ENCODE measurements at places on chromosomes 7 and 10.

DNA sequence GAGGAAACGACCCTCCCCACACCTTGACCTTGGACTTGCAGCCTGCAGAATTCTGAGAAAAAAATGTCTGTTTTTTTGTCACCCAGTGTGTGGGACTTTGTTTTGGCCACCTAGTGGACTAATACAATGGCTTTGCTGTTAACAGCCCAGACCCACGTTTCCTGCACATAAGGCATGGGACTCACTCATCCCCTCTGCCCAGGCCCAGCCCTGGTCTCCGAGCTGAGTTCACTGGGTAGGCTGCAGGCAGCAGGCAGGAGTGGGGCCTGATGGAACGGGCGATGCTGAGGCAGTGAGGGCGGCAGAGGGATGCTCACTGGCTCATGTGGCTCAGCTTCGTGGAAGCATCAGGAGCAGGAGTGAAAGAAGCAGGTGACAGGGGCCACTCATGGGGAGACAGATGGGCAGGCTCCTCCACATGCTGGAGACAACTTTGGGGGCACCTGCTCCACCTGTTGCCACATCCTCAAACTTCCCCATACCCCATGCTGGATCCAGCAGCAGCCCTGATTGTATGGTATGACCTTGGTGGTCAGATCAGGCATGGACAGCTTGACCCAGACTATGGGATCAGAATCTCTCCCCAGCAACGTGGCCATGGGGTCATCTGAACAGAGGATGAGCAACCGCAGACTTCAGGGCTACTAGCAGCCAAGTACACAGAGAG, 65.8 kb upstream of the ANTXRL start:
- no peak for DNase-seq

DNA sequence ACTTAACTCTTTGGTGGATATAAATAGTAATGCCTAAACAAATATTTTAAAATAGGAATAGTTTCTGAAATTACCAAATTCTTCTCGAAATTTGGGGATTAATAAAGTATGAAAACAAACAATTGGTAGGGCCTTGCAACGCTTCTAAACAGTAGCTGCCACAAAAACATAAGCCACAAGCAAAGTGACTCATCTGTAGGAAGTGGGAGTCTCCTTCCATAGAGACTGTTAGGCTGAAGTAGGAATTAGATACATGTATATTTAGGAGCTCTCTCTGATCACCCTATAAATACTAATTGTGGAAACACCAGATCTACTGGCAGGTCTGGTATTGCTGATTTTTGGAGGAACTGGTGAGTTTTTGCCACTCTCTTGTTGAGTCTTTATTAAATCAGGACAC, 5.7 kb upstream of the LMOD2 start:
- DNase-seq = no peak

DNA sequence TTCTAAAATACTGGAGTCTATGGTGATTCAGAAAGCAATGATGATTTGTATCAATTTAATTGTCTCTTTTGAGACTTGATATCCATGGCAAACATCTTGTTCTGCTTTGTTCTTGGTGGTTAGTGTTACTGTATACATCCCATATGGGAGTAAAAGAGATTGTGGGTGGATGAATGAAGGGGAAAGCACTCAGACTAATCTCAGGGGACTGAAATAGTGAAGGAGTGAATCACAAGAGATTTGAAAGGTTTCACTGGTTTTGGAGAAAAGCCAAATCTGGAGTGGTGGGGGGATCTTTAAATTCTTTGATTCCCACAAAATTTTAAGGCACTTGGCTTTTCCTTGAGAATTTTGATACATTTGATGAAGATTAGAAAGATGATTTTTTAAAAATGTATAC, 369.4 kb downstream of the INHBA start:
- no peak for DNase-seq

DNA sequence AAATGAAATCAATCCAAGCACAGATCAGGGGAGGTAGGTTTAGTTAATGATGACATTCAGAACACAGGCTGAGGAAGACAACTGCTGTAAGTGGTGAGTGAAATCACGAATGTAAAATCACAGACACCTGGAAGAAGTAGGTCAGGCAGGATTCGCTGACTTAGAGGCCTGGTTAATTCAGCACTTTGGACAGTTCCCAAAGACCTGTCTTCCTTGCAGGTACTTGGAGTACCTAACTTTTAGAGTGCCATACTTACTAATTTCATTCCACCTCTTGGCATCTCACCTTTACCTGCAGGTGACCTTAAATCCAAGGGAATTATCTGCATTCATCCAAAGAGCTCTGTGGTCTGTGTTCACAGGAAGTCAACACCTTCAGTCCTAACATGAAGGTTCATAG, 822.3 kb downstream of the PHTF2 start:
- no peak for DNase-seq

DNA sequence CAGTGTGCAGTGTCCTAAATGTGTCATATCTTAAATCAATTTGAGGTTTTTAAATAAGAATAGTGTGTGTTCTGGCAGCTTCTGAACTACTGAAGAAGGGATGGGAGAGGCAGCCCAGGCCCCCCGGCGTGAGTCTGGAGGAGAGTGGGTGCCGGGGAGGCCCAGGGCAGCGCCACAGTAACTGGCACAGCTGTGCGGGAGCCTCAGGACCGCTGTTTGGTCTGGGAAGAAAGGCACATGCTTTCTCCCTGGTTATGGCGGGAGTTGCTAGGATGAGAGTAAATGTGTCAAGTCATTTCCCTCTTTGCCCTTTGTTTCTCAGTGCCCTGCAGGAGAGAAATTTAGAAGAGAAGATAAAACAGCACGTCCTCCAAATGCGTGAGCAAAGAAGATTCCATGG, 31.9 kb upstream of the PWWP2B start:
- no peak for DNase-seq

DNA sequence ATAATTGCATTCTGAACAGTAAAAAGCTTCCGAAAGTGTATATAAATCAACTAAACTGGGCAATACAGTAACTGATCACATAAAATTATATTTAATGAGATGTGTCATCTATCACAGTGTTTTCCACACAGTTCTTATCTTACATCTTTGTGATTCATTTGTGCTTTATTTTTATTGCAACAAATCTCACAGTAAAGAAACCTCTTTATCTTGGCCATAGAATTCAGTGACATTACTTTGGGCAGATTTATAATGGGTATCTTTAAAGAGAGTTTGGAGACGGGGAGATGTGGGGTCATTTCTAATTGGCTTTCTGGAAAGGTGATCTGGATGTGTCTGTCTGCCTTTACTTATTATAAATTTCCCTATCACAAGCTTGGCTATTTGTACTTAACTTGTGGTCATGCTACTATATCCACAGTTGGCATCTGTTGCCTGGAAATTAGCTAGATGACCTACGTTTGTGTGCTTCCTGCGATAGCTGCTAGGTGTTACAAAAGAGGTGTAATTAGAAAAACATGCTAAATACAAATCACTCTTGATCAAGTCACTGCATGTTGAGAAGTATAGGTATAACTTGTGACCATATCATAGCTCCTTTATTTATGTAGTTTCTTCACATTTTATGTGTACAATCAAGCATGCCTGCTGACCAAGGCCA, 123.8 kb downstream of the ARID5B start:
- no peak for DNase-seq

- no peak for DNase-seq
Observed at GRCh38 chr7:64959072-64959747, 31.6 kb downstream of the ZNF117 start.

DNA sequence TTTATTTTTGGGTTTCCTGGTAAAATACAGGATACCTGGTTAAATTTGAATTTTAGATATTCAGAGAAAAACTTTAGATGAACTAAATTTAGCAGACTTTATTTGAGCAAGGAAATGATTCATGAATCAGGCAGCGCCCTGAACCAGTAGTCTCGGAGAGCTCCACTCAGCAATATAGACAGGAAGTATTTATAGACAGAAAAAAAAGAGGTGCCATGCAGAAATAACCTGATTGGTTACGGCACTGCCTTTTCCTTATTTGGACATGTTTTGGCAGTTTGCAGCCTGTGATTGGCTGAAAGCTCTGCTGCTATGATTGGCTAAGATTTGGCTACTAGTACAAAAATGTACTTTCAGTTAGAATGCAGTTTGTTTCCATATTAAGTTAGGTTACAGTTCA, 198.3 kb upstream of the DKK1 start:
- DNase-seq = no peak

- DNase-seq = peak; percentile 12
Observed at GRCh38 chr7:77246026-77246640, 46.5 kb upstream of the FGL2 start.

- DNase-seq = no peak
Observed at GRCh38 chr7:148622887-148623585, 32.5 kb downstream of the C7orf33 start.

- DNase-seq = no peak
Observed at GRCh38 chr7:151761231-151761630, 115.7 kb downstream of the PRKAG2 start.

GRCh38 chr7:1593904-1594421, 24.1 kb upstream of the PSMG3 start:
- DNase-seq = no peak

DNA sequence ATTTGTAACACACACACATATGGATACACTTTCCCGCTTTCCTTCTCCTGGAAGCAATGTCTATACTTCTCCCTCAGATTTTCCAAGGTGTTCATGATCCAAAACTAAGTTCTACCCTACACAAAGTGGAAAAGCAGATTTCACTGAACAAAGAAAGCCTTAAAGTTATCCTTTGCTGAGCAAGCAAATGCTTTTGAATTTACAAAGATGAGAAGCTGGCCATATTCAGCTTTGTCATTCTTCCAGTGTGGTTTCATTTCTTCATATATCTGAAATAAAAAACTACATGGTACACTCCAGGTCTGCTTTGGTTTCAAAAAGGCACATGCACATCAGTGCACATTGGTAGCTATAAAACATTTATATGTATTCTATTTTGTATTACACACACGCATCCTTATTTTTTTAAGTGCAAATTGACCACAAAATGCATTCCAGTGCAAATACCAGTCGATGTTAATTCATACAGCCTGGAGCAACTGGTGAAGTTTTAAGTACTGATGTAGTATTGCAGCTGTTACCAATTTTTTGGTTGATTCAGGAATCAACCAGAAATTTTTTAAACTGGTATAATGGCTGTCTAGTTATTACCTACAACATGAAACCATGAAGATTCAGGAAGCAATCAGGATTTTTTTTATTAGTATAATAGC, 65.5 kb upstream of the SRPK2 start:
- DNase-seq = no peak

DNA sequence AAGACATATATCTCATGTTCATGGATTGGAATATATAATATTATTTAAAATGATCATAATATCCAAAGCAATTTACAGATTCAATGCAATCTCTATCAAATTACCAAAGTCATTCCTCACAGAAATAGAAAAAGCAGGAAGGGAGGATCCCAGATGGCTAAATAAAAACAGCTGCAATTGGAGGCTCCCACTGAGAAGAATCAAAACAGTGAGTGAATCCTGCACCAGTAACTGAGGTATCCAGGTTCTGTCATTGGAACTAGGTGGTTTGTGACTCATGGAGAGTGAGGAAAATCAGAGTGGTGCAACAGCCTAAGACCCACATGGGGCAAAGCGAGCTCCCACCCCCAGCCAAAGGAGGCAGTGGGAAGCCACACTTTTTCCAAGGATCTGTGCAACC, 128.4 kb downstream of the MTERF1 start:
- no peak for DNase-seq

DNA sequence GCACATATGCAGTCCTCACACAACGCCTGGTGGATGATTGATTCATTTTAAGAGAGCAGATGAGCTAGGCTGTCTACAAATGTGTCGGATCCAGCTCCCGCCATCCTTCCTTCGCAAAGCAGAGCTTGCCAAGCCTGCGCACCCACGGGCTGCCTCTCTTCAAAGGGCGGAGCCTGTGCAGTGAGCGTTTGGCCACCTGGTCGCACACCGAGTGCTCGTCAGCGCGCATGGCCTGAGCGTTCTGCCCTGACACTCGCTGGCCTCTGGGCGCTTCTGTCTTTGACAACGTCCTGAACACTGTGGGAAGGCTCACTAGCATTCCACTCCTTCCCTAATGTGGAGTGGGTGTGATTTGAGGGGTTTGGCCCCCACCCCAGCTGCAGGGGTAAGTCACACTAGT, 47.1 kb upstream of the TMEM72 start:
- peak; percentile 57 for DNase-seq

DNA sequence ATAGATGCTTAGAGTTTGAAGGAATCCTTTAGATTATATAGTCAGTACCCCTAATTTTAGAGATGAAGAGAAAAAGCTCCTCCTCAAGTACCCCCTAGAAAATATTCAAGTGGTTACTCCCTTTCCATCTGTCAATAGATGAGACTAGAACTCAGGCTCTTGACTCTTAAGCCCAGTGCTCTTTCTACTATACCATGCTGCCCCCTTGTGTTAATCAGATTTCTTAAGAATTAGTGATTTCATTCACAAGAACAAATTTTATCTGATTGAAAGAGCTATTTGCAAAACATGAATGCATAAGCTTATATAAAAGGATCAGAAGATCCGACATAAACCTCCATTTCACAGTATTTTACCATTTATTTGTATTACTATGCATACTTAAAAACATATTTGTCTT, 179.3 kb downstream of the TFEC start:
- no peak for DNase-seq

GRCh38 chr10:30786131-30786530, 156.6 kb upstream of the LYZL2 start:
- peak; percentile 21 for DNase-seq

- DNase-seq = no peak
Observed at GRCh38 chr7:84216472-84216871, 21.9 kb upstream of the SEMA3A start.

DNA sequence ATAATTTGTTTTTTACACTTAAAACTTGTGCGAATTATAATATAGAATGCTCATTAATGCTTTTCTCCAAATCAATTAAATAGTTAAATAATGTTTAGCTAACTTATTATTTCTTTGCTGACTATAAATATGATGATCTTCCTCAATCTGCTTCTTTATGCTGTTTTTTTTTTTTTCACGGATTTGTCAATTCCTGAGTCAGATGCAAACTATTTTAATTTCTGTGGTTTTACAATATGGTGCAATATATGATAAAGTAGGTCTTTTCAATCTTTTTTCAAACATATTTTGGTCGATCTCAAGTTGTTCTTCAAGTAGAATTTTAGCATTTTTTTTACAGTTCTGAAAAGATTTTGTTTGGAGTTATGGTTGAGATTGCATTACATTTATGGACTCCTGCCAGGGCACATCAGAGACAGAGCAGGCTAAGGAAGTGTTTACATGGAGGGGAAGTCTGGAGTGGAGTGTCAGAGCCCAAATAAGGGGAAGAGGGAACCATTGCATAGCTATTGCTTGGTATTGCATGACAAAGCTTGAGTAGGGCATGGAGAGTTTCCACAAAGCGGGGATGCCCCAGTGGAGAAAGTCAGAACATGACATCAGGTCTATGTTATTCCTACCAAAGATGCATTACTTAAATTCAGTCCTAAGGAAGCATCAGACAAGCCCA, 204.4 kb downstream of the OTUD1 start:
- no peak for DNase-seq

DNA sequence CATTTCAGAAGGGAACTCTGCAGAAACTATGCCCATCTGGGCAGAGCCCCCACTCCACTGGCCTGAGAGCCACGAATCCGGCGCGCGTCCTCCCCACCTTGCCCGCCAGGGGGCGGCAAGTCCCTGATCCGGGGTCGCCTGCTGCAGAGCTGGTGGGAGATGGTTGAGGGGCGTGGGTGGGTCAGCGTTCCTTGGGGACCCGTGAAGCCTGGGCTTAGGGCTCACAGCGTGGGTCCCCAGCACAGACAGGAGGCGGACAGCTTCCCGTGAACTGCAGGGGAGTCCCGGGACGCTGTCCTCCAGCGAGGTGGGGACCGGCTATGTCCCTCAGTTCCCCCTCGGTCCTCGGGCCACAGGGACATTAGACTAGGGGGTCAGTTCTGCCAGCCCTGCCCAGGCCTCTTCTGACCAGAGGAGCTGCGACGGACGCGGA, 585 bp upstream of the POP7 start:
- DNase-seq = peak; percentile 88

Measured in activated CD4-positive, alpha-beta T cell treated with anti-CD3 and anti-CD28 coated beads for 36 hours (primary cell).